Colonic mucosa (tissue), 4 donors: ENCODE measurements at places on chromosomes 2 and 18. TPM values are rescaled to one million over a fixed set of nuclear protein-coding genes. Genes with fewer than 3 reads are reported as not detected.

The KCNJ13 gene
- 0.32 TPM for total RNA-seq

The POTEI gene
- 0.11 TPM for total RNA-seq

The NETO1 gene
- not detected for total RNA-seq

The ADAM23 gene
- total RNA-seq = 0.52 TPM

The CROCC2 gene
- total RNA-seq = not detected

The KIF1A gene
- total RNA-seq = 4.3 TPM

The EMILIN1 gene
- 20.2 TPM for total RNA-seq

The STAT4 gene
- 2.0 TPM for total RNA-seq

The AOX1 gene
- 3.3 TPM for total RNA-seq

The HOXD8 gene
- total RNA-seq = 3.1 TPM

The SERPINB3 gene
- not detected for total RNA-seq

The CSRNP3 gene
- 2.0 TPM for total RNA-seq

The CPS1 gene
- 2.7 TPM for total RNA-seq

The IL1R1 gene
- total RNA-seq = 13.9 TPM

The PHOSPHO2 gene
- total RNA-seq = 5.3 TPM

The RIF1 gene
- 34.2 TPM for total RNA-seq

The SLC19A3 gene
- total RNA-seq = 6.4 TPM

The SAG gene
- 1.8 TPM for total RNA-seq

The PRKAG3 gene
- total RNA-seq = not detected

The SLC30A3 gene
- not detected for total RNA-seq

The DLX1 gene
- total RNA-seq = 0.19 TPM

The CFAP53 gene
- total RNA-seq = 0.16 TPM

The OBSL1 gene
- 9.9 TPM for total RNA-seq

The CIB4 gene
- total RNA-seq = not detected

The WDR7 gene
- 16.8 TPM for total RNA-seq

The C2orf80 gene
- total RNA-seq = not detected

The TMEM37 gene
- 52.1 TPM for total RNA-seq

The SERPINB10 gene
- not detected for total RNA-seq

The RIT2 gene
- not detected for total RNA-seq

The CTLA4 gene
- total RNA-seq = 0.56 TPM

The CDH19 gene
- total RNA-seq = 0.67 TPM

The APLF gene
- total RNA-seq = 0.96 TPM

The HOXD13 gene
- 0.32 TPM for total RNA-seq

The XDH gene
- total RNA-seq = 18.4 TPM

The HOXD4 gene
- total RNA-seq = 3.6 TPM

The PJVK gene
- total RNA-seq = 1.8 TPM

The KDSR gene
- 55.3 TPM for total RNA-seq

The TMEM178A gene
- total RNA-seq = 0.49 TPM
